CD4-positive, alpha-beta memory T cell (primary cell): ENCODE measurements at places on chromosomes 3 and 15.

- no peaks in the 10 kb centered on the region for H3K36me3 ChIP-seq
- H3K27ac ChIP-seq: no peak overlapping the region
- H3K4me1 ChIP-seq: no peaks in the 10 kb centered on the region
- H3K27me3 ChIP-seq: no peaks in the 10 kb centered on the region
- no peak overlapping the region for H3K4me3 ChIP-seq
- no peak for DNase-seq
These were observed 118.3 kb upstream of the MRPS22 start for GRCh38 chr3:139225548-139225947.

- no peak overlapping the region for H3K4me3 ChIP-seq
- H3K27ac ChIP-seq: no peak overlapping the region
- H3K27me3 ChIP-seq: no peaks in the 10 kb centered on the region
- H3K36me3 ChIP-seq: no peaks in the 10 kb centered on the region
- peaks cover 7% of the 10 kb centered on the region for H3K4me1 ChIP-seq
These were observed 479.8 kb downstream of the SHQ1 start for GRCh38 chr3:72368331-72368975.

DNA sequence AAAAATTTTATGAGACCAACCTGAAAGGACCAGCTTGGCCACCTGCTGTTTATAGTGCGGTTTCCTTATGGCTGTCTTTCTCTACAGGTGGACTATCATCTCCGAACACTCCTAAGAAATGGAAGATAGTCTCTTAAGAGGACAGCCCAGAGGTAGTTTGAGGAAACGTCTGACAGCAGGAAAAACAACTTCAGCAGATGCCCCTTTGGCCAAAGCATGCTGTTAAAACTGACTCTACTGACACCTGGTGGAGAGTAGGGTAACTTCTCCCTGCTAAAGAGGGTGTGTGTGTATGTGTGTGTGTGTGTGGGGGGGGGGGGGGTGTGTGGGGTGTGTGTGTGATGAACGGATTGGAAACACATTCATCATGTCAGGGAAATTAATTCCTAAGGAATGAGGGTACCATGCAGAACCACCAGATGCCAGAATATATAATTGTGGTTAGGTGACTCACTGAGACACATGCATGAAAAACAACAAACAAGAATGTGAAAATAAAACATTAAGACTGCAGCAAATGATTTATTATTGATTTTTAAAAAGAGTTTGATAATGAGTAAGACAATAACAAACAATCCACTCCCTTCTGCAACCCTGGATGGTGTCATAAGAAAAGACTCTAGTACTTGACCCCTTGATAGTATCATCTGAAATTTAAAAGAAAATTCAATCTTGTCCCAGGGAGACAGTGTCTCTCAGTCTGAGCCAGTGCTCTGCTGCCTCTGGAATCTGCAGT is 256.5 kb downstream of the THRB start:
- no peaks in the 10 kb centered on the region for H3K4me1 ChIP-seq
- H3K27me3 ChIP-seq: no peaks in the 10 kb centered on the region
- H3K27ac ChIP-seq: no peak overlapping the region

- H3K4me3 ChIP-seq: no peak overlapping the region
- no peaks in the 10 kb centered on the region for H3K27me3 ChIP-seq
- DNase-seq: no peak
- H3K27ac ChIP-seq: no peak overlapping the region
- H3K36me3 ChIP-seq: no peaks in the 10 kb centered on the region
These were observed 228.8 kb downstream of the RORA start for GRCh38 chr15:61000276-61000675.
